Natural killer cell treated with Interleukin-12 subunit alpha and Interleukin-12 subunit beta and Interleukin-15 and Interleukin-18, amount 100 ng/mL, for 72 hours (primary cell): ENCODE measurements at places on chromosomes 16 and 17.

DNA sequence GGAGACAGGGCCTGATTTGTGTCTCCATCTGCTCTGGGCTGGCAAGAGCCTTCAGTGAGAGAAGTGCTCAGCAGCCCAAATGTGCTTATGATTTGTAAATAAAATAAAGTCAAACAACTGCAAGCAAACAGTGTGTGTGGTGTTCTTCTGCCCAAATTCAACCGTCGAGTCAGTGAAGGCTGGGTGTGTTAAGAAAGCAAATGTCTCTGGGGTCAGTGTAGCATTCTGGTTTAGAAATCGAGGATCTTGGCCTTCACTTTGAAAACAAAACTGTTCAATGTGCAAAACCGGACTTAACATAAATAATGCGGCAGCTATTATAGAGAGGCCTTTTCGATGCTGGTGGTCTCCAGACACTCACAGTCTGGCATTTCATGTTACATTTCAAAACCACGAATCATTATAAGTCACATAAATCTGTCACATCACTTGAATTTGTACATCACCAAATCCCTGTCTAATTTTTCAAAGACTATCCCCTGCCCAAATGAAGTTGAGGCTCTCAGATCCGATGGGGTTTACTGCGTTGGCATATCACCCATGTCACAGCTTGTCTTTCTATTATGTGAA is 158.6 kb upstream of the MYOCD start:
- DNase-seq, result no peak

- DNase-seq, result peak; percentile 61
These were observed 534 bp downstream of the GPATCH8 start for GRCh38 chr17:44502598-44503146.

DNA sequence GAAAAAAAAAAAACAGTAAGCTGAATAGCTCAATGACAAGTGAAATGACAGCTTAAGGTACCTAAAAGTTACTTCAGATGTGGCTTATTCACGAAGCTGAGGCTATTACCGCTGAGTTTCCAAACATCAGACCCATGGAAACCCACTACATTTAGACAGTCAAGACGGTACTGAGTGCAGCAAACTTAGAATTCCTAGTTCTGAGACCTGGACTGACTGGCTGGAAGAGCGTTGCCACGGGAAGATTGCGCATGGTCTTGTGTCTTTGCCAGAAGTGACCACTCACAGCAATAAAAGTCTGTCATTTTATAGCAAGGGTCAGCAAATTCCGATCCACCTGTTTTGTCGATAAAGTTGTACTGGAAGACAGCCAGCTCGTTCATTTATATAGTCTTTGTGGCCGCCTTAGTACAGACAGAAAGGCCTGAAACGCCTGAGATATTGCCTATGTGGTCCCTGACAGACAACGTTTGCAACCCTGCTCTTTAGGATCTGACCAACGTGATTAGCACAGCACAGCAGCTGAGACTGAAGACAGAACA is 19.2 kb downstream of the LITAFD start:
- DNase-seq, result no peak

DNA sequence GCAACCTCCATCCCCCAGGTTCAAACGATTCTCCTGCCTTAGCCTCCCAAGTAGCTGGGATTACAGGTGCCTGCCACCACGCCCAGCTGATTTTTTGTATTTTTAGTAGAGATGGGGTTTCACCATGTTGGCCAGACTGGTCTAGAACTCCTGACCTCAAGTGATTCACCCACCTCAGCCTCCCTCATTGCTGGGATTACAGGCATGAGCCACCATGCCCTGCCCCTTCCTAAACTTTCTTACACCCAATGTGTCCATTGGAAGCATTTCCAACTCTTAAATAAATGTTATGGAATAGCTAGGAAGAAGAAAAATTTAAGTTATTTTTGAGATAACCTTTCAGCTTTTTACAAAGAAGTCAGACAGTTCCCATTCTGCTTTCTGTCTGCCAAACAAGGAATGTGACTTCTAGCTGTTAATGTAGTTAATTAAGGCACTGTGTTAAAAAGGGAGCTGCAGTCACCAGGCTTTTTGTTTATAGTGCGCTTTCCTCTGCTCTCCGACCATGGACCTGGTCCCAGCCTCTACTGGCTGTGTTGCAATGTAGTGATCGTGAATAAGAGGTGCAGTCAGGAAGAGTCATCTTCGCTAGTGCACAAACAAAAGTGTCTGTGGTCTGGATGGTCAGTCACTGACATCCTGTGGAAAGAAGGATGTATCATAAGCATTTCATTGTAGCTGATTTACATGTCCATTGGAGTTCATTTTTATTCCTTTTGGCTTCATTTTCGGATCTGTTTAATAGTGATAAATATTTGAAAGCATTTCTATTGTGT is 39.7 kb downstream of the USP10 start:
- peak; percentile 66 for DNase-seq

DNA sequence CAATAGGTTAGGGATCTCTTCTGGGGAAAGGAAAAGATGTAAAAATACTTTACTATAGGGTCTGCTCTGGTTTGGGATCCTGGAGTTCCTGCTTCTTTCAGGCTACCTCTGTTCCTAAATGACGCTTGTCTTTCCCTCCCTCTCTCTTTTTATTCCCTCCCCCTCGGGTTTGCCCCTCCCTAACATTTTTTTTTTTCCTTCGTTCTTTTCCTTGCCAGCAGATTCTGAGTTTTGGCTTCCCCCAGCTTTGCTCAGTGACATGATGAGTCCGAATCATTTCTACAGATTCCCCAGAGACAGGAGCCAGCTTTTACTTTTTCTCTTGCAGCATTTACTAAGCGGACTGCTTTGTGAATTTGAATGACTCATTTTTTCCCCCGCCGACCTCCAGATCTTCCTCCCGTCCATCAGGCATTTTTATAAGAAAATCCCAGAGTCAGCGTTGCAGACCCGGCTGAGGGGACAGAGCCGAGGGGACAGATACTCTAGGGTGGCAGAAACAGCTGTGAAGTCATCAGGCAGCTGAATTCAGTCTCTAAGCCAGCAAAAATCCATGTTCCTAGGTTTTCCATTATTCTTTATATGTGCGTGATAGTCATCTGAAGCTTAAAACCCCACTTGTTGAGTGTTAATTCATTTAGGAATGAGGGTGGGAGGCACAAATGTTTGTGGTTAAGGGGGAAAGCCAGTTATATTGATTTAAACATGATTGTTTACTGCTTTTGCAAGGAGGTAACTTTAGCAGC is at the start of gene TMEM100:
TMEM100 (minus strand) TSS at position 123 of the 746 bp plus-strand sequence. CDS start 1,794 bp downstream, outside the sequence.
- no peak for DNase-seq

- DNase-seq, result no peak
These were observed 153.6 kb downstream of the ABCA8 start for GRCh38 chr17:68801335-68802247.

DNA sequence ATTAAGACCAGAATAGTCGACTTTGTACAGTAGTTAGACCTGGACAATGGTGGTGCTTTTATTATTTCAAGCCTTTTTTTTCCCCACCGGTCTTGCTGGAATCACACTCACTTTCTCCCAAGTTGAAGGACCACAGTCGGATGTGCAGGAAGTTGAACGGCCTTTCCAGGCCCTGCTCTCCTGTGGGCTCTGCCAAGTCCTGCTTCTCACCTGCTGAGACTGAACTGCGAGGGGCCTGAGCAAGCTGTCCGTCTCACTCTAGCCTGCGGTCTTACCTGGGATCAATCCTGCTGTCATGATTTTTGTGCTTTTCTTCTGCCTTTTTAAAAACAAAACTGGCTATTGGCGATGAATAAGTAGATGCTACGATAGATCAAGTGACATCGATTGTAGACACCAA is 1.3 kb downstream of the TLCD3A start:
- no peak for DNase-seq

DNA sequence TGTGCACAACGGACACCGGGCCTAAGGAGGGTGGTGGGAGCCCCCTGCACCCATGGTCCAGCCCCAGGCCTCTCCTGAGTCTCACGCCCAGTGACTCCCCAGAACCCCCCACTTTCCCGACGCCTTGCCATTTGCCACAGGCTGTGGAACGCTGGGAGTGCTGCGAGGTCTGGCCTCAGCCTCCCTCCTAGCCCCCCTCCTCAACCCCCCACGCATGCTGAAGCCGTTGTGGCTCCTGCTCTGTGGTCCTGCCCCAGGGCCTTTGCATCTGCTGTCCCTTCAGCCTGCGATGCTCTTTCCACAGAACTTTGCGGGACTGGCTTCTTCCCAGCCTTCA is 226.0 kb upstream of the GSE1 start:
- peak; percentile 38 for DNase-seq

DNA sequence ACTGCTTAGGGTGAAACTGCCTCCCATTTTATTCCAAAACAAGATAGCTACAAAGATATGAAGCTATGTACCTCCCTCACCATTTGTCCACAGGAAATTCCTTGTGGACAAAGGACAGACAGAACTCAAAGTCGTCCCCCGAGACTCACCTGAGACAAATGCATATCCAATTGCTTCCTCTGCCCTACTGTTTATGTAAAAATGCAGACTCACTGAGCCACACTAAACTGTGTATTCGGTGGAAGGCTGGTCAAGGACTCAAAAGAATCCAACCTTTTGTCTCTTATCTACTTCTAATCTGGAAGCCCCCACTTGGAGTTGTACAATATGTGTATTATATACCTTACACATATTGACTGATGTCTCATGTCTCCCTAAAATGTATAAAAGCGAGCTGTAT is 288.0 kb upstream of the ERCC4 start:
- no peak for DNase-seq

DNA sequence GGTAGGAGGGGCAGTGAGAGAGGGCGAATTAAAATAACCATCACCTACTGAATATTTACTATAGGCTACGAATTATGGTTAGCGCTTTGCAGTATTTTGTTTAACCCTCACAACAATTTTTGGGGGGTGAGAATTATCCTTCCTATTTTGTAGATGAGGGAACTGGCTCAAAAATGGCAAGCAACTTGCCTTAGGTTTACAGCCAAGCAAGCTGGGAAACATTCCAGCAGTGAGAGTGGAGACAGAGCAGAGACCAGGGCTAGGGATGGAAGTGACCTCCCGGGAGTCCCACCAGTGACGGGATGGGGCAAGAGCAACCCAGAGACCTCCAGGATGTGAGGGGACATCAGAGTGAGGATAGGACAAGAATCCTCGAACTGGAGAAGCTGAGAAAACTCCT is 352 bp upstream of the VMO1 start:
- DNase-seq, result no peak

DNA sequence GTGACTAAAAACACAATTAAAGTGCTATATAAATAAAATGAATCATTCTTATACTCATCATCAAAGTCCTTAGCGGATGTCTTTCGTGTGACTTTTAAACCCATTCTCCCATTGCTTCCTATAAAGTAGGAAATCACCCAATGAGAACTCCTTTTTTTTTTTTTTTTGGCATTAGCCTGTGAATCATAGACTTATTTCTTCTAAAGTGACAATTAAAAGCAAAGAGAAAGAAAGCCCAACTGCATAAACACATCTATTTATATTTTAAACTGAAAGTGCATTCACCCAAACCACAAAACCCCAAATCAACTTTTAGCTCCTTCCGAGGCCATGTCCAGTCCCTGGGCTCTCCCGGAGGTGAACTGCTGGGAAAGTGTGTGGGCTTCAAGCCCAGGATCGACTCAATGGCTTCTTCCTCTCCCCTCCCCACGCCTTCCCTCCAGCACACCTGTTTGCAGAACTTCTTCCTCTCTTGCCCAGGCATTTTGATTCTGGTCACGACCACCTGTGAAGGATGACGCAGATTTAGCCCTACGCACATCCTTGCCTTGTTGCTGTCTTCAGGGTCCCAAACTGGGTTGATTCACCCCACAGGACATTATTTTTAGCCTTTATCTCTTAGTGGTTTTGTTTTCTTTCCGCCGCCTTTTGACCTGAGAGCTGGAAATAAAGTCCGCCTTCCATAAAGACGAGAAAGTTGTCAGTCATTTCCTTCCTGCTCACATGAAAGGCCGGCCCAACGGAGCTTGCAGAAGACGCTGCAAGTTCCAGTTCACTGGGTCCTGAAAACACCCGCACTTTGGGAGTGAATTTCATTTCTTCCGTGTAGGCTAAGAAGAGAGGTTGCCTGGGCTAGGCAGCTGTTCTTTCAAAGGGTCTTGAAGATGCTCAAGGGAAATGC is 166.8 kb downstream of the MAP2K6 start:
- no peak for DNase-seq

- DNase-seq, result no peak
These were observed 30.3 kb upstream of the C16orf78 start for GRCh38 chr16:49343291-49343690.

- DNase-seq, result no peak
These were observed 19.9 kb downstream of the SP2 start for GRCh38 chr17:47915776-47916398.

DNA sequence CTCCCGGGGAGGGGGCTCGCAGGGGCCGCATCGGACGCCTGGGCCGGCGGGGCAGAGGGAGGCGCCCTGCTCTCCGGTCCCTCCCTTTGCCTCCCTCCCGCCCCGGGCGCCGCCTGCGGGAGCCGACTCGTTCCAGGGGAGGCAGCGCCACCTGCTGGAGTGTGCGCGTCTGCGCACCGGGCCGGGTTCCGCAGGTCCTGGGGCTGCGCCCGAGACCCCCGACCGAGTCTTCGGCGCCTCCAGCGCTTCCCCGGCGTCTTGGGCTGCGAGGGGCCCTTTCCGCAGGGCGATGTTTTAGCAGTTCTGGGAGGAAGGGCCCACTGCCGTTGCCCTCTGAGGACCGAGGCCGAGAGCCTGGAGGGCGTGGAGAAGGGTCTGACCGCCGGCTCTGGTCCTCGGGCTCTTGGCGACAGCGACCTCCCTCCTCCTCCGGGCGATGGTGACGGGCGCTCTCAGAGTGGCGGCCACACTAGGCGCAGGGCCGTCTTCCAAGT is 106.3 kb downstream of the SEC14L1 start:
- peak; percentile 85 for DNase-seq

DNA sequence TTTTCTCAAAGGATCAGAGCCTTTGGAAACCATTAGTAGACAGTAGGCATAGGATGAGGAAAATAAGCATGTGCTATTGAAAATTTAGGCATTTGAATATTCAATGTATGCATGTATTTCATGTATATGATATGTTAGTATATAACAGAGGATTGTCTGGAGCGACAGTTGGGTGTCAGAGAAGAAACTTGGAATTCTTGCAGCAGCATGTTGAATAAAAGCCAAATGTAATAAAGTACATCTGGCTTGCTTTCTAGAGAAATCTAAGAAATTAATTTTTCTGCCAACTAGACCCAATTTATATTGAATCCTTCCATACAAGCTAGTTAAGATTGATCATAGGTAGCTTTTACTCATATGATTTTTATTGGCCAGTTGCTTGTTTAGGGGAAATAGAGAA is 578.8 kb downstream of the CDH11 start:
- DNase-seq, result no peak

GRCh38 chr16:6682142-6682811 is 650.4 kb upstream of the RBFOX1 start:
- no peak for DNase-seq

GRCh38 chr17:59002126-59002525 is 104.6 kb downstream of the TRIM37 start:
- no peak for DNase-seq

- no peak for DNase-seq
These were observed 1.2 kb upstream of the HS3ST6 start for GRCh38 chr16:1919327-1919998.

- DNase-seq, result no peak
These were observed 237.1 kb downstream of the NTN1 start for GRCh38 chr17:9258115-9259015.

- DNase-seq, result no peak
These were observed 6.2 kb downstream of the ACD start for GRCh38 chr16:67653789-67654402.

GRCh38 chr17:8806253-8806925 is 7.2 kb upstream of the MFSD6L start:
- DNase-seq, result no peak

GRCh38 chr17:74779948-74780400 is 3.8 kb upstream of the NAT9 start:
- DNase-seq, result peak; percentile 73
